NCI-H82 (cell line): ENCODE measurements at places on chromosomes 3 and 15.
A peak's percentile ranks its signal among the peaks of the same experiment; 100 is the strongest.

DNA sequence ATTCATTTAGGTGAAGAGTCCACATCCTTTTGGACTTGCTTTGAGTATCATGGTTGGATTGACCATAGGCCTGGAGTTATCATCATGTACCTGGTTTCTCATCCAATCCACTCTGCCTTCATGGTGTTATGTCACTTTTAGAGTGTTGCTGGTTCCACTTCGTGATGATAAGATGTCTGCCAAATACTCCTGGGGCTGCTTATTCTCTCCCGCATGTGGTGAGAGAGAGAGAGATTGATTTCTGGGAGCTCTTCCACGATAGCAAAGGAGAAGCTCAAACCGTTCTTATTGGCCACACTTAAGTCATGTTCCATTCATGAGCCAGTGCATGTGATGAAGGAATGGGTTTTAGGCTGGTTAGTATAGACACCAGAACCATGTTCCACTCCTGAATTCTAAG lies 47.6 kb downstream of the MITF start:
- DNase-seq: no peak

GRCh38 chr15:32667321-32667720 lies 25.8 kb downstream of the SCG5 start:
- no peak for DNase-seq

GRCh38 chr3:114827495-114827894 lies 319.6 kb downstream of the ZBTB20 start:
- peak; percentile 87 for DNase-seq

- DNase-seq: peak; percentile 16
Observed at GRCh38 chr3:53065841-53066480, 20.1 kb upstream of the SFMBT1 start.

- no peak for DNase-seq
Observed at GRCh38 chr15:53448232-53449015, 311.0 kb downstream of the WDR72 start.
